Adrenal gland (tissue), 19 donors: ENCODE measurements at places on chromosomes 2 and 18. TPM values are rescaled to one million over a fixed set of nuclear protein-coding genes. Genes with fewer than 3 reads are reported as not detected.

FAP gene
- polyA plus RNA-seq = 1.4 TPM

MATN3 gene
- polyA plus RNA-seq = 0.77 TPM

C1QL2 gene
- polyA plus RNA-seq = not detected

WDCP gene
- 2.0 TPM for polyA plus RNA-seq

ELOA2 gene
- polyA plus RNA-seq = not detected

DARS1 gene
- 159 TPM for polyA plus RNA-seq

DRC1 gene
- polyA plus RNA-seq = 0.10 TPM

M1AP gene
- 1.3 TPM for polyA plus RNA-seq

CTAGE1 gene
- not detected for polyA plus RNA-seq

TTL gene
- polyA plus RNA-seq = 13.7 TPM

LAMA1 gene
- polyA plus RNA-seq = 0.07 TPM

PLCD4 gene
- 5.5 TPM for polyA plus RNA-seq

SATB2 gene
- polyA plus RNA-seq = 5.8 TPM

TUBA4B gene
- polyA plus RNA-seq = not detected

FAM168B gene
- polyA plus RNA-seq = 19.9 TPM

HOXD12 gene
- not detected for polyA plus RNA-seq

NEU2 gene
- polyA plus RNA-seq = not detected

CDK5R2 gene
- 1.7 TPM for polyA plus RNA-seq

NEB gene
- polyA plus RNA-seq = 7.9 TPM

SH2D6 gene
- polyA plus RNA-seq = 1.3 TPM

GAREM2 gene
- 1.0 TPM for polyA plus RNA-seq

KLHL30 gene
- not detected for polyA plus RNA-seq

ATP6V1B1 gene
- polyA plus RNA-seq = 0.27 TPM

KCNJ13 gene
- not detected for polyA plus RNA-seq

RFX8 gene
- 1.1 TPM for polyA plus RNA-seq

CACNB4 gene
- polyA plus RNA-seq = 1.0 TPM

SKOR2 gene
- polyA plus RNA-seq = not detected

MEP1B gene
- polyA plus RNA-seq = not detected

BOLL gene
- polyA plus RNA-seq = not detected

GAD1 gene
- 18.3 TPM for polyA plus RNA-seq

MMADHC gene
- polyA plus RNA-seq = 123 TPM

TSGA10 gene
- polyA plus RNA-seq = 3.0 TPM

SERPINB2 gene
- polyA plus RNA-seq = not detected

FNDC4 gene
- polyA plus RNA-seq = 101 TPM

EGR4 gene
- 0.32 TPM for polyA plus RNA-seq

FAM161A gene
- polyA plus RNA-seq = 3.1 TPM

NYAP2 gene
- 0.07 TPM for polyA plus RNA-seq

TWIST2 gene
- polyA plus RNA-seq = 1.0 TPM

MYOM1 gene
- 3.8 TPM for polyA plus RNA-seq

C18orf54 gene
- polyA plus RNA-seq = 0.84 TPM

UGT1A7 gene
- polyA plus RNA-seq = 0.33 TPM

GLS gene
- polyA plus RNA-seq = 80.6 TPM

NPHP1 gene
- 6.5 TPM for polyA plus RNA-seq

TPO gene
- 0.08 TPM for polyA plus RNA-seq

COL5A2 gene
- polyA plus RNA-seq = 5.2 TPM
